Fibroblast of villous mesenchyme (primary cell): ENCODE measurements at places on chromosomes 5 and 9.

- no peak for DNase-seq
These were observed 78.3 kb downstream of the TNC start for GRCh38 chr9:115039516-115040120.

- DNase-seq: no peak
These were observed 10.4 kb upstream of the ALDH1B1 start for GRCh38 chr9:38382141-38382540.

DNA sequence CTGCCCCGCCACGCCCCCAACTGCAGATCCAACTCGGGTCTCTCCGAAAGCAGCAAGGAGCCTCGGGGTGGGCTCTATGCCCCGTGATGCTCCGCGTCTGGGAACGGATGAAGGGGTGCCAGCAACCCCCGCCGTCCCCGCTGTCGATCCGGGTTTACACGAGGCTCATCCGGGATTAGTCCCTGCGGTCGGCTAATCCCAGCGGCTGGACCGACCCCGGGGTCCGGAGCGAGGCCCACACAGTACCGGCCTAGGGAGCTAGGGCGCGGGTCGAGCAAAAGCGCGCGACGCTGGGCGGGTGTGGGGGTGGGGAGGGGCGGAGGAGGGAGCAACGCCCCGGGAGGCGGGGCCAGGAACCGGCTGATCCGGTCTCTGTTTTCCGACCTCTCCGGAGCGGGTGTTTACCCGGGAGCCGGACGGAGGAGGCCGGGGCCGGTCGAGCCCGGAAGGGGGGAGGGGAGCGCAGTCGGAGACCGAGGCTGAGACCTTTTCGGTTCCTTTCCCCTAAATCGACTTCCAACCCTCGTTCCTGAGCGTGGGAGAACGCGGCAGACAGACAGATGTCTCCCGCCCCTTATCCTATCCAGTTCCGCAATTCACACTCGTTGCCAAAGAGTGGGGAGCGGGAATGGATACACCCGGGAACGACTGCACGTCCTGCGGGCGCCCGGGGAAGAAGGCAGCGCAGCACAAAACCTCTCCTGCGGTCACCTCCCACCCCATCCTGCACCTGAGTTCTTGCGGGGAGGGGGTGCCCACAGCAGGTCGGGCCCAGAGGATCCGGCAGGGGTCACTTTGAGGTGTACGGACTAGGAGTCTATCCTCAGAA is 28.6 kb downstream of the PCDH1 start:
- DNase-seq: peak; percentile 73

GRCh38 chr5:141871870-141872269 is 6.3 kb downstream of the PCDH1 start:
- DNase-seq: no peak

DNA sequence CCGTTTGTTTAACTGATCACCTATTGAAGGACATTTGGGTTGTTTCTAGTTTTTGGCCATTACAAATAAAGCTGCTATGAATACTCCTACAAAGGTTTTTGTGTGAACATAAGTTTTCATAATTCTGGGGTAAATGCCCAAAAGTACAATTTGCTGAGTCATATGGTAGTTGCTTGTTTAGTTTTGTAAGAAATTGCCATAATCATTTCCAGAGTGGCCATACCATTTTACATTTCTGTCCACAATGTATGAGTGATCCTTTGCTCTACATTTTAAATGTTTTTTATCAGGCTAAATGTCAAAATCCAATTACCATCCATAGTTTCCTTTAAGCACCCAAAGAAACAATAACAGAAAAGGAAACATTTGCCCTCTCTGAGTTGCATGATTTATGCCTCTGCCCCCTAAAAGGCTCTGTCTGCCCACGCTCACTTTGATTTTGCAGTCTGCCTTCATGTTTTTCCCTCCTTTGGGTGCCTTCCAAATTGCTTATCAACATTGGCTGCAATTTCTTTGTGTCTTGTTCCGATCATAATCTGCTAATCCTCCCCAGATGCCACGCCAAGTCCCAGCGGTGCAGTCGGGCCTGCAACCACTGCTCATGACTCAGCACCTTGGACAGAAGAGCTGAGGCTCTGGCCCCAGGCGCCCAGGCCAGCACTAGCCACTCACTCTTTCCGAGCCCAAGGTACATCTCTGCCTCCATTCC is 339.2 kb downstream of the PIK3R1 start:
- peak; percentile 85 for DNase-seq

GRCh38 chr9:134136118-134136995 is 475 bp downstream of the WDR5 start:
- peak; percentile 28 for DNase-seq

- DNase-seq: peak; percentile 47
These were observed 174.9 kb upstream of the PAPPA start for GRCh38 chr9:115978659-115979096.

DNA sequence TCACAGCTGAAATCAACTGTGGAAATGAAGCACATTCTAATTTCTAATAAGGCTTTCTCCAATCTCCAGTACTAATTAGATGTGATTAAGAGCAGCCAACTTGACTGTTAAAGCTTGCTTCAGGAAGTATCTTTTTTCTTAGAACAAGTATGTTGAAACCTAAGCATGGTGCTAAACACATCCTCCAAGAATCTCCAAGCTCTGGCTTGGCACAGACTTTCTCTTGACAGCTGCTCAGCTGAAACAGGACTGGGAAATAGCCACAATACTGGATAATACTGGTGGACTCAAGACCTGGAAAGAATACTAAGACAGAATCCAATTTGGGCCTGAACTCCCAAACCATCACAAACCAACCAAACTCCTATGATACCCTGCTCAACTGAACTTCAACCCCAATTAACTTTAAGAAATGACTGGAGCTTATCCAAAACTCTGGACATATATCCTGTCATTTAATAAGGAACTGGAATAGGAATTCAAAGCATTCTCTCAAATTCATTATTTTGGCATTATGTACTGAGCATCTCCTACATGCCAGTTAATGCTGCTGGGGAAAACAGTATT is 16.2 kb downstream of the PRKAA1 start:
- peak; percentile 69 for DNase-seq

- no peak for DNase-seq
These were observed 216.8 kb upstream of the PIK3R1 start for GRCh38 chr5:67998709-67999261.

- peak; percentile 48 for DNase-seq
These were observed 26.7 kb downstream of the FOXI1 start for GRCh38 chr5:170132269-170132975.

DNA sequence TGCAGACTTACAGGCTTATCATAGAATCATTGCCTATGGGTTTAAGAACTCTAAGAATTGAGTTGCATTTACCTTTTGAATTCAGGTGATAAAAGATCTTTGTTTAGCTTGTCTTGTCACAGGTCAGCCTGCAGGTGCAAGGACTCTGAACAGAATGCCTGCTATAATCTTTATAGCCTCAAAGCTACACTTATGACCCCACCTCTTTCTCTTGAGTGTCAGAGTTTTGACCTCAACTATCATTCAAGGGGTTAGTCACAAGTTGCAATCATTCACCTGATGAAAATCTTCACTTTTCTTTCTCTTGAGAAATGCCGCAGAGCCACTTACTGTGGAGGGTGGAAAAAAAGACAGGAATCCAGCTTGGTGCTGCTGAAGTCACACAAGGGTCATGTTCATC is 49.5 kb downstream of the ERCC6L2 start:
- no peak for DNase-seq

- DNase-seq: no peak
These were observed 585.1 kb downstream of the TLE4 start for GRCh38 chr9:80156756-80157472.

GRCh38 chr5:32089146-32090000 is 84.7 kb downstream of the GOLPH3 start:
- DNase-seq: no peak

DNA sequence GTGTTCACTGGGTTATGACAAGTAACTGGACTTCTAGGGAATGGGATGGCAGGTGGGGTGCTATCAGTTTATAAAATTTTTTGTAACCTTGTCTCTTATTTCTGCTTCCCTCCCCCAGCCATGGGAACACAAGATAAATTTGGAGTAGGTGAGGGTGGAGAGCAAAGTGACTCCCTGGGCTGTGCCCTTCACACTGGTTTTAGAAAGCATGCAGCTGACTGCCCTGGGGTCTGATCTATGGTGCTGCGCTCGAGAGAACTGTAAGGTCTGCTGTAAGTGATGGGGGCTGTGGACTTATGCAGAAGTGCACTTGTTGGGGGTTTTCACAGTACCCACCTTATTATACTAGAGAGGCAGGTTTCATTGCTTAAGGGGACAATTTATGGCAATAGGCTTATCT is 247.7 kb upstream of the DMRT1 start:
- no peak for DNase-seq

DNA sequence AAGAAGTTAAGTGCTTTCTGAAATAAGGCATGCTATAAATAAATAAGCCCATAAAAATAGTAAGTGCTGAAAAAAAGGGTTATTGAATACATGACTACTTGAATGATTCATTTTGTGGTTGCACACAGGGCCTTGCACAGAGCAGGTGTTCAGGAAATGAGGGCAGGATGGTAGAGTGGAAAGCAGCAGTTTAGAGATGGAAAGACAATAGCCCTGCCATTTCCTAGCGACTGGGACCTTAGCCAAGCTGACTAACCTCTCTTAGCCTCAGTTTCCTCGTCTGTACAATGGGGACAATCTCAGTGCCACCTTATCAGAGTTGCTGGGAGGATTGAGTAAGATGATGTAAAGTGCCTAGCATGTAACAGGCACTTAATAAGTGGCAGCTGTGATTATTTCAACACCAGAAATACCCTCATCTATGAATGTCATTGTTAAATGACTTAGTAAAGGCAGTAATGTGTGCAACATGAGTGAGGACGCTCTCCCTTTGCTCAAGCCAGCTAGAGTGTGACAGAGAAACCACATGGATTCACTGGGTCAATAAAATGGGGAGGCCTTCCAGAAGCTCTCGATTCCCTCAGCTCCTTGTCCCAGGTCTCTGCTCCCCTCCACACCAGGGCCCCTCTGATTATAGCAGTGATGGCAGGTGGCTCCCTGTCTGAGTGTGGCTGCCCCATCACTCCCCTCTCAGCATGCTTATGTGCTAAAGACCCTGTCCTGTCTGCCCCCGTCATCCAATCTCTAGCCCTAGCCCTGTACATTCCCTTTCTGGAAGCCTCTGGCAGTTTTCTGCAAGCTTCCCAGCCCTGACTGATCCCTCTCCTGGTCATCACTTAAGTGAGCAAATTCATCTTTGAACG is 16.0 kb upstream of the PHF19 start:
- DNase-seq: peak; percentile 76

DNA sequence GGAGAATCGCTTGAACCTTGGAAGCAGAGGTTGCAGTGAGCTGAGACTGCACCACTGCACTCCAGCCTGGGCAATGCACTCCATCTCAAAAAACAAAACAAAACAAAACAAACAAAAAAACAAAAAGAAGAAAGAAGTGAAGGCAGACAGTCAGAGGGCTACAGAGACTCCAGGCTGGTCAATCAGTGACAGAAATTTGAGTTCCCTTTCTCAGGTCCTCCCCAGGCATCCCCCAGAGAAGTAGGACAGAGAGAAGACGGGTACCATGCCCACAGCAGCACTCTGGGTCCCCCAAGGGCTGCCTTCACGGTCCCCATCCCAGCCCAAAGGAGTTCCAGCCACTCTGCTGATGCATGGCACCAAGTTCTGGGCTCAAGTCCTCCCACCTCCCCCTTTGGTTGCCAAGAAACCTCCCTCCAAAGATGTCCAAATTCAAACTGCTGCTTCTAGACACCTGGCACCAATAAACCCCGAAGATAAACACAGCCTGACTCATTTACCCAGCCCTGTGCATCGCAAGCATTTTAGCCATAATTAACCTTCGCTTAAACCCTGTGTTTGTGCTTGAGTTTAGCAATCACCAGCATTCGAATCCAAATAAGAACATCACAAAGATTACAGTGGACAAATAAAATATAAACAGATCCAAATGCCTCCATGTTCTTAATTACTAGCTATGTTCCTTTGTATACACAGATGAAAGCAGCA is 24.0 kb downstream of the SEMA4D start:
- peak; percentile 97 for DNase-seq
